ENCODE measurements at places on chromosomes 12 and 14.

DNA sequence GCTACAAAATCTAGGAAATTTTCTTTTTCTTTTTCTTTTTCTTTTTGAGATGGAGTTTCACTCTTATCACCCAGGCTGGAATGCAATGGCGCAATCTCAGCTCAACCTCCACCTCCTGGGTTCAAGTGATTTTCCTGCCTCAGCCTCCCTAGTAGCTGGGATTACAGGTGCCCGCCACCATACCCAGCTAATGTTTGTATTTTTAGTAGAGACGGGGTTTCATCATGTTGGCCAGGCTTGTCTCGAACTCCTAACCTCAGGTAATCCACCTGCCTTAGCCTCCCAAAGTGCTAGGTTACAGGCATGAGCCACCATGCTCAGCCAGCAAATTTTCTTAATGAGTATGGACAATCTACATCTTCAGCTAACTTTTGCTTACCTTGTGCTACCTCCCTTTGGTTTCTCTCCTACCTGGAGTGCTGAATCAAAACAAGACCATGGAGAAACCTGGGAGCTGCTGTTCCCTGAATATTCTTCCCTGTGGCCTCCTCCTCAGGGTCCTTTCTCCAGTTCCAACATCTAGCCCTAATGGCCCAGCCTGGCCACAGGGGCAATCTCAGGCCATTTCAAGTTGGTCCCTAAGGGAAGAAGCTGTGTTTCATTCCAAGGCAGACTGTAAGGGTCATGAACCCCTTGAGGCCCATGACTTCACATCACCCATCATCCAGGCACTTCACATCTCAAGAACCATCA lies 74.6 kb upstream of the EGLN3 start:
- no peak for DNase-seq

- no peak for DNase-seq
These were observed 1.9 kb downstream of the KLRF2 start for GRCh38 chr12:9883175-9883574.

GRCh38 chr12:56040963-56041551 lies 661 bp upstream of the RPS26 start:
- DNase-seq = no peak

DNA sequence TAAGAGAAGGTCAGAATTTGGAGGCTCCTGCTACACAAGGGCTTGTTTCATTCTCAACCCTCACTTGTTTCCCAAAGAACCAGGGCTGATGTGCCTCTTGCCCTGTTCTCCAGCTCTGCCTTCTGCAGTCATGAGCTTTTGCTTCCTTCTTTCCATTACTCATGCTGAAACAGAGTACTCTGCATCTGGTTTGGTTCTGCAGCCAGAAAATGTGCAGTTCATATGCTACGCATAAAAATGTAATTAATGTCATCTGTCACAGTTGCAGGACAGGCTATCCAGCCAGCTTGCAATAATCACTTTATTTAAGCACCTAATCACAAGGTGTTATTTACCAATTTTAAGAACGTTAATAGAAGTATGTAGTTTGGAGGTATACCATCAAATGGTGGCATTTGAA lies 150.2 kb downstream of the SRGAP1 start:
- DNase-seq = no peak

- DNase-seq = no peak
These were observed 5.6 kb downstream of the REM2 start for GRCh38 chr14:22888662-22889061.

- DNase-seq = no peak
These were observed 306.6 kb upstream of the TMPO start for GRCh38 chr12:98208816-98209215.

DNA sequence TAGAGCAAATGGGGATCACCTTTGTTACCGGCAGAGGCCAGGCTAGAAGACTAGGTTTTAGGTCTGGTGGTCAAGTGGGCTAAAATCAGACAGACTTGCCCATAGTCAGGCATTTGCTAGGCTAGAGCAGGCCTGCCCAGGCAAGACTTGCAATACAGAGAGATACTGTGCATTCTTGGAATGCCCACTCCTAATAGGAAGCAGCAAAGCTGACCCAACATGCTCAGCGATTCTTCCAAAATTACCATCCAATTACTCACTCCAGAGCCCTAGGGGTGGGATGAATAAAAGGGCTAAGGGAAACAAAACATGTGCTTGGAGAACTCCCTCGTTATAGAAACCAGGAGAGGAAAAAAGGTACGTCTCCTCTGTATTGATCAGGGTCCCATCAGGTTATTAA lies 187.8 kb upstream of the AMIGO2 start:
- no peak for DNase-seq

GRCh38 chr14:93375673-93376156 lies 28.7 kb downstream of the COX8C start:
- DNase-seq = peak; percentile 76

DNA sequence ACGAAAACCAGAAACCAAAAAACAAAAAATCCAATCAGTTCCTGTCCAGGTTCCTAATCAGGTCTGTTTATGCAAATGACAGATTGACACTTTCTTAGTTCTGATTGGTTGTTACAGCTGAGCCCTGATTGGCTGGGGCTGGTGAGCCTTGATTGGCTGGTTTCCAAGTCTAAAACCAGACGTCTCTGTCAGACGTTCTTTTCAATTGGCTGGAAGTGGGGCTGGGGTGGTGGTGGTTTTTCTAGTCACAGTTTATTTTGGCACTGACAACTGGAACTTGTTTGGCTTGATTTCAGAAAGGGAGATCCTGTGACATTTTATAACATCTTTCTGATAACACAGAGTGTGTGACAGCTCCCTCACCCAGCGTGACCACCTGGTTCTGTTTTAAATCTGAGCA lies 36.1 kb upstream of the PRICKLE1 start:
- no peak for DNase-seq

- DNase-seq = peak; percentile 97
These were observed 109.9 kb downstream of the NCOR2 start for GRCh38 chr12:124457287-124458219.

DNA sequence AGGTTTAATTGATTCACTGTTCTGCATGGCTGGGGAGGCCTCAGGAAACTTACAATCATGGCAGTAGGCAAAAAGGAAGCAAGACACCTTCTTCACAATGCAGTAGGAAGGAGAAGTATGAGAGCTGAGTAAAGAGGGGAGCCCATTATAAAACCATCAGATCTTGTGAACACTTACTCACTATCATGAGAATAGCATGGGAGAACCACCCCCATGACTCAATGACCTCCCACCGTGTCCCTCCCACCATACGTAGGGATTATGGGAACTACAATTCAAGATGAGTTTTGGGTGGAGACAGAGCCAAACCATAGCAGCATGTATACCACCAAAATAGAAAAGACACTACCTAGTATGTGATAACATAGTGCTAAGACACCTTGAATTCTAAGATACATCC lies 2.9 kb upstream of the HMGA2 start:
- DNase-seq = no peak

GRCh38 chr14:31201111-31201510 lies 6.5 kb downstream of the HECTD1 start:
- no peak for DNase-seq

DNA sequence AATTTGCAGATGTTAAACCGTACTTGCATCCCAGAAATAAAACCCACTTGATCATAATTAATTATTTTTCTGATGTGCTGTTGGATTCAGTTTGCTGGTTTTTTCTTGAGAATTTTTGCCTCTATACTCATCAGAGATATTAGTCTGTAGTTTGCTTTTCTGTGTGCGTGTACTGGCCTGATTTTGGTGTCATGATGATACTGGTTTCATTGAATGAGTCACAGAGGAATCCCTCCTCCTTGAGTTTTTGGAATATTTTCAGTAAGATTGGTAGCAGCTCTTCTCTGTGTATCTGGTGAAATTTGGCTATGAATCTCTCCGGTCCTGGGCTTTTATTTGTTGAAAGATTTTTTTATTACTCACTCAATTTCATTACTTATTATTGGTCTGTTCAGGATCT lies 100.4 kb upstream of the PMCH start:
- no peak for DNase-seq

All from inflammatory macrophage (primary cell).